ENCODE measurements at places on chromosomes 11 and 22.
A peak's percentile ranks its signal among the peaks of the same experiment; 100 is the strongest.

DNA sequence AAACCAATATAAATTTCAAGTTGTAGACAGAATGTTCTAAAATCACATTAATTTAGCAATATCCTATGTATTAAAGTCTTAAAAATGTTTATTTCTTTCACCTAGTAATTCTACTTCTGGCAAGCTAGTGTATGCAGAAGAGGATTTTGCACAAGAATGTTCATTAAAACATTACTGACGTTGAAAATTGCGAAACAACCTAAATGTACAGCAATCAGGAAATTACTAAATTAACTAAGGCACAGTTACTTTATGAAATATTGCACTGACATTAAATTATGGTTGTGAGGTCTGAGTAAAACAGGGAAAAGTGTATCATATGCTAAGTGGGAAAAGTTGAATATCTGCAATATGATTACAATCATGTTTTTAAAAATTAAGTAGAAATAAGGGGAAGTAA is 4.1 kb downstream of the SLC36A4 start:
- DNase-seq, result no peak

GRCh38 chr22:38298312-38299005 is 18.8 kb downstream of the CSNK1E start:
- no peak for DNase-seq

DNA sequence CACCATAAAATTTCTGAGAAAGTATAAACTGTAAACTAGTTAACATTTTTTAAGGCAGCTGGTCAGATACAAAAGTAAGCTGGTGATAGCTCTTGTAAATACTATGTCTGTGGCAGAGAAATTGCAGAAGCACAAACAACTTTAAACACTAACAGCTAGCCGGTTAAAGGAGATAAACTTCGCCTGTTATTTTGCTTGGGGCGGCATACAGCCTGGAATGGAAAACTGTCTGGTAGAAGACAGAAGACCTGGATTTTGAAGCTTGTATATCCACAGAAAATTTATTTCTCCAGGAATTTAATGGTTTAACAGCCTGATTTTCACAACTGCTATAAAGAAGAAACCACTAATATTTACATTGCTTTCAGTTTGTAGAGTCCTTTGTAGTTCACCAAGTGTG is 65.3 kb upstream of the FIBIN start:
- no peak for DNase-seq

DNA sequence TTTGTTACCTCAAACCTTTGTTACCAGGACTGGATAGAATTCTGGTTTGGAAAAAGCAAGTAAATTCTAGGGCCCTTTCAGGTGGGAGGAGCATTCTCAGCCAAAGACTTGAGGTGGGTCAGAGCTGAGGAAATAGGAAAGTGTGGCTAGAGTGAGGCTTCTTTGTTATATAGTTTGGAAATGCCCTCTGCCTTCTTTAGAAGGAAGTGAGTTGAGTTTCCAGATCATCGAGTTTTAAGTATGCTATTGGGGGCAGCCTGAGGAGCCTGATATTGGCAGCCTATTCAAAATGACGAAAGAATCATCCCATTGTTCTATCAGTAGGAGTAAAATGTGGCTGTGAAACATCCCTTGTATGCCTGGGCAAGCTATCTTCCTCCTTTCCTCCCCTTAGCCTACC is 134.1 kb downstream of the ARHGAP42 start:
- DNase-seq, result no peak

DNA sequence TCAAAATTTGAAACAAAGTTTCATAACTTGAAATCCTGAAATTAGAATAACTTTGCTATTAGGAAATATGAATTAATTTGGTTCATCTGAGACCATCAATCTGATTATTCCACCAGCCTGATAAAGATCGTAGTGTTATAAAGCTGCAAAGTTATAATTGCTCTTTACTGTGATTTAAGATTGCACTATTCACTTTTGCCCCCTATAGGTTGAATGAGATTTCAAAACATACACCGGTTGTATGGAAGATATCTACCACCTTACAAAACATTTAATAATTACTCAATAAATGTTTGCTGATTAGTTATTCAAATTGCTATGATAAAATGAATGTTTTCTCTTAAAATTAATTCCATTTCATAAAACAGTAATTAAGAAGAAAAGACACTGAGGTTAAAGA is 26.1 kb downstream of the APIP start:
- no peak for DNase-seq

GRCh38 chr11:61121192-61121831 is 19.0 kb downstream of the CD5 start:
- DNase-seq, result no peak

- no peak for DNase-seq
These were observed 45.0 kb downstream of the EIF3F start for GRCh38 chr11:8032122-8032521.

GRCh38 chr11:124109377-124109776 is 5.9 kb upstream of the VWA5A start:
- DNase-seq, result no peak

GRCh38 chr22:28402539-28402938 is 277.1 kb downstream of the TTC28 start:
- no peak for DNase-seq

DNA sequence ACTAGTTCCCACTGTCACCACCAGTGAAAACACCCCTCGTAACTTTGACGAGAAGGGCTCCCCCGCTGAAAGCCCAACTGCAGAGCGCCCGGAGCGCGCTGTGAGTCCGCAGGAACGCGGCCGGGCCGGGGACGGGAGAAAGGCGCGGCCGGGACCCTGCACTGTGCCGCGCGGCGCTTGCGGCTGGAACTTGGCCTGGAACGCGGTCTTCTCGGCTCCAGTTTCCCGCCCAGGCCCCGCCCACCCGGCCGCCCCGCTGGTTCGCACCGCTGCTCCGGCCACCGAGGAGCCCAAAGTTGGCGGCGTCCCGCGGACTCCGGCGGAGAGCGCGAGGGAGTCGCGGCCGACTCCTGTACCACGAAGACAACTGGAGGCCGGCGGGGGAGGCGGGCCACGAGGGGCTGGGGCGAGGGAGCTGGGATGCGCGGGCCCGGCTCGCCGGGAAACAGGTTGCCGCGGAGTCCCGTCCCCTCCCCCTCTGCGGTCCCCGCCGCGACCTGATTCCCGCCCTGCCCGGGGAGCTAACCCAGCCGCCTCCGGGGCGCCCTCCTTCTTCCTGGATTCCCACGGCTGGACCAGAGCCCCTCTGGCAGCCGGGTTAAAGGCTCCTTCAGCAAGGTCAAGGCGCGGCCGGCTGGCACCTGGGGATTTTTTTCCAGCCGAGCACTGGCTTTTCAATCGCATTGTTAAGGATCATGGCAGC is 3.4 kb downstream of the TENM4 start:
- no peak for DNase-seq

DNA sequence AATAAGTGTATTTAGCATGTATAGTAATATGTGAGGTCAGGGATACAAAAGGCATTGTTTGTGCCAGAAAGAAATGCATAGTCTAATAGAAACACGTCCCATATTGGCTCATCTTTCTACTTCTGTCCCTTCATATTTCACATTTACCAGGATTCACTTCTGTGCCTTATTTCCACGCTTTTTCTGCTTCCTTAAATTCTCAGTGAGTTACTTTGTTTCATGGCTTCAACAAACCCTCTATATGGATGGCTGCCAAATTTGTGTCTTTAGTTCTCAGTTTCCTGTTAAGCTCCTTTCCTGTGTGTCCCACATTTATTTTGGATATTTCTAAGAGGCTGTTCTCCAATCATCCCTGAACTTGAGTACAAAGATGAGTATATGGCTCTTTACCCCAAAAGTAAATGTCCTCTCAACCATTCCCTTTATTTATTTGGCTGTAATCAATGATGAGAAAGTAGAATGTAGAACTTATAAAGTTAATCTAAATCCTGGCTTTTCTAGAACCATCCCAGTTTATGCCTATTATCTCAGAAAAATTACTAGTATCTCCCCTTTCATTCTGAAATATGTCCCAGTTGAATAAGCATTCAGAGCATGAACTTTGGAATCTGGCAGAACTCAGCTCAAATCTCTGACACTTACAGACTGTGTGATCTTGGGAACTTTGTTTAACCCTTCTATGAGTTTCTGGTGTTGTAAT is 23.5 kb downstream of the OR8B12 start:
- no peak for DNase-seq

- DNase-seq, result no peak
These were observed 25.0 kb upstream of the KCNQ1OT1 start for GRCh38 chr11:2724653-2725367.

DNA sequence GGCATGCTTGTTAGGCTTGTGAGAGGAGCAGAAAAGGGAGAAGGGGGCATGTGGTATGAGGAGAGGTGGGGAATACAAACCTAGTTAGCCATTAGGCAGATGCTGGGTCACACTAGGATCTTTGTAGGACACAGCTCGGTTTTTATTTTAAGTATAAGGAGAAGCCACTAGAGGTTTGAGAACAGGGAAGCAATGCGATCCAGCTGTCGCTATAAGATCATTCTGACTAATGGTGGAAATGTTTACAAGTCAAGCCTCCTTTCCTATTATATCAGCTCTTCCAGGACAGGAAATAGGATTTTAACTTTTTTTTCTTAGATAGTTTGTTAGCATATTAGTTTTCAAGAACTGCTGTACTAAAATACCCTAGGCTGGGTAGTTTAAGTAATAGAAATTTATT is 609.9 kb downstream of the INSC start:
- DNase-seq, result no peak

- no peak for DNase-seq
These were observed 4.8 kb downstream of the VPS51 start for GRCh38 chr11:65100674-65101350.

- DNase-seq, result no peak
These were observed 1008.0 kb downstream of the FAM181B start for GRCh38 chr11:81725701-81726100.

- DNase-seq, result no peak
These were observed 21.0 kb downstream of the P2RY2 start for GRCh38 chr11:73239111-73239521.

DNA sequence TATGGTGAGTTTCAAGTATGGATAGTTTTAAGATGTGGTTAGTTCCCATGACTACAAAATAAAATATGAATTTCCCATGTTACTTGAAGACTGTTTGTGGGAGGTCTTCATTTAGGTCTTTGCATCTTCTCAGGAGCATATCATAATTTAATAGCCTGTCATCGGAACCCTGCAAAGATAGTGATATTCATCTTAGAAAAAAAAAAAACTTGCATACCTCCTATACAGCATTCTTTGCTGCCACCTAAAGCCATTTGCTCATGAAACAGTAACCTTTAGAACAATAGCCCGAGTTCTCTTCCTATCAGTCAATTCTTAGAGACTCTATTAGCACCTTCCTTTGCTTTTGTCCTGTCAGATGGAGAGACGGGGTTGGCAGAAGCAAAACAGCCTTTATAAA is 75.3 kb downstream of the ARFGAP2 start:
- DNase-seq, result no peak

DNA sequence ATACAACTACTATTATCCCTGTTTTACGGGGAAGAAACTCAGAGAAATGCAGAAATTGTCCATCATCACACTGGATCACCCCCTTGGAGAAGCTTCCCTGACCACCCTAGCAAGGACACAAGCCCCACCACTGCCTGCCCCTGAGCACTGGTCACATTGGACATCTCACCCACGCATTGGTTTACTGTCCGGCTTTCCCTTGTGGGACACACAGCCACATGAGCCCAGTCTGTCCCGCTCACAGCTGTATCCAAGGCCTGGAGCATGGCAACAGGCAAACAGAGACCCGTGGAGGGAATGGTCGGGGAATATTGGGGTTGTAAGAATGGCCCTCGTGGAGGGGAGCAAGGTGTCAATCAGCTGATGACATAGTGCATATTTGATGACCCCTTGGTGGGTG is 42.7 kb upstream of the FGF3 start:
- DNase-seq, result no peak

DNA sequence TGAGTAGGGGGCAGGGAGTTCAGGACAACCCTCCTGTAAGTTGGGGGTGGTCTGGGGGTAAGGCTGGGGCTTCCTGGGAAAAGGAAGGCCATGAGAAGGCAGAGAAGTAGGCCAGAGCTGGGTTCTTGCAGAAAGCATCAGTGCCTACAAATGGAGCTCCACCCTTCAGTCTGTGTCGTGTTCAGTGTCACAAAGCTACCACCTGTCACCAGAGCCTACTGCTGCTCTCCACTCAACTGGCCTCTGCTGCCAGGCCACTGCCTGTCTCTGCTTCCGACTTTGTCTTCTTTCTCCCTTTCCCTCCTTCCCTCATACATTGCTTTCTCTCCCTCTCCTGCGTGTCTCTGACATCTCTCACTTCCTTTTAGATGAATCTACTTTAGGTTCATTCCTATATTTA is 3.4 kb upstream of the WBP2NL start:
- no peak for DNase-seq

DNA sequence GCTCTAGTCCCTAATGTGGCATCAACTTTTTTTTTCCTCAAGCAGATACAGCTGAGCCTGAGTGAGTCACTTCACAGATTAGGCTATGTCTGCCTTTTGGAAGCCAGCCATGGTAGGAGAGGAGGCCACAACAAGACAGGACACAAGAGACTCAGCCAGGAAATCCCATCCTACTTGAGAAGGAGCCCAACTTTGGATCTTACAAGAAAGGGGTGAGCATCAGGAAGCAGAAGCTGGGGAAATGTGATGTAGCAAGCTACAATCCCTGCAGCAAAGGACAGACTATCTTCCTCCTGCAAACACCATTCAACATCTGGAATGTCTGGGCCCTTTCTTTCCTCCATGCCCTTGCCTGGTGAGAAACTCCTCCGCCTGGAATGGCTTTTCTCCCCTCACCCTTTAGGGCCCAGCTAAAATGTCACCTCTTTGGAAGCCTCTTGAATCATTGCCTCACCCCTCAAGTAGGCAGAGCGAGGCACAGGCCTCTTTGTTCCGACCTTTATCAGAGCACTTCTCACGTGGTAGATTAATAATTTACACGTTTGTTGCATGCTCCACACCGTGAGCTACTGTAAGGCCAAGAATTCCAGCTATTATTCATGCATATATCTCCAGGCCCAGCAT is 156.4 kb upstream of the PITPNB start:
- no peak for DNase-seq

GRCh38 chr11:65492637-65493366 is 6.0 kb upstream of the MALAT1 start:
- peak; percentile 78 for DNase-seq

DNA sequence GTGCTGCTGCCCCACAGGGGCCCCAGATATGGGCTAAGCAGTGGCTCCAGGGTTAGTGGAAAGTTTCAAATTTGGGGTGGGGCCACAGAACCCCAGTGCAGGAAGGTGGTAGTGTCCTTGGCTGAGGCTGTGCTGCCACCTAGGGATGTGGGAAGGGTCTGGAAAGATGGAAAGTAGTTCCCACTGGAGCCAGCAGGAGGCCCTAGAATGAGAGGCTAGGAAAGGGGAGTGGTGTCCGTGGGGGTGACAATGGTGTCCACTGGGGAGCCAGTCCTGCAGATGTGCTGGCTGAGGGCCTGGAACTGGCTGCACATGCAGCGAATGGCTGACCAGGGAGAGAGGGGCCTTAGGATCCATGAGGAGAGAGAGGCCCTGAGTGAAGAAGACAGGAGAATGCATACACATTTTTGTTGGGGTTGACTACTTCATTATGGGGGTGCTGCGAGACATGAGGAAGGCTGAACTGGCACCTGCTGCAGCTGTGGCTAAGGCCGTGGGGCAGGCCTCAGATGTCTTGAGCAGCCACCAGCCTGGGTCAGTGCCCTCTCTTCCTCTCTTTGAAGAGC is 21.1 kb downstream of the RFPL3 start:
- peak; percentile 25 for DNase-seq

All from substantia nigra (tissue), 51 donors.